CD8-positive, alpha-beta memory T cell (primary cell): ENCODE measurements at places on chromosomes 4 and X. TPM values are rescaled to one million over a fixed set of nuclear protein-coding genes. Genes with fewer than 3 reads are reported as not detected.

SH3TC1 gene
- total RNA-seq, result 7.5 TPM

ETDA gene
- not detected for total RNA-seq

PIR gene
- 1.9 TPM for total RNA-seq

SATL1 gene
- not detected for total RNA-seq

GRCh38 chr4:181819946-181820345 lies 423.3 kb upstream of the TENM3 start:
- no peak for DNase-seq

DNA sequence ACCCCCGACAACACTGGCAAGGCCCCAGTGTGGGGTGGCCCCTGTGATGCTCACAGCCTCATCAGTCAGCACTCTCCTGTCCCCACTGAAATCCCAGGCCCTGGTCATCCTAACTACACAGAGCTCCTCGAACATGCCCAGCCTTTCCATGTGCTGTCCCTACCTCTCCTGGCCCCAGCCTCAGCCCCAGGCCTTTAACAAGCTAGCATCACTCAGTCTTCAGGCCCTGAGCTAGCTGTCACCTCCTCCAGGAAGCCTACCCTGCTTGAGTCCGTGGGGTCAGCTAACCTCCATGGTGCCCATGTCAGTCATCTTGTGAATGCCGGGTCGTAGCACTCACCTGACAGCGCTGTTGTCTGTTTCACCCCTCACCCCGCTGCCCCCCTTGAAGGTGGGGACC lies 25.6 kb upstream of the C4orf50 start:
- DNase-seq, result no peak

DNA sequence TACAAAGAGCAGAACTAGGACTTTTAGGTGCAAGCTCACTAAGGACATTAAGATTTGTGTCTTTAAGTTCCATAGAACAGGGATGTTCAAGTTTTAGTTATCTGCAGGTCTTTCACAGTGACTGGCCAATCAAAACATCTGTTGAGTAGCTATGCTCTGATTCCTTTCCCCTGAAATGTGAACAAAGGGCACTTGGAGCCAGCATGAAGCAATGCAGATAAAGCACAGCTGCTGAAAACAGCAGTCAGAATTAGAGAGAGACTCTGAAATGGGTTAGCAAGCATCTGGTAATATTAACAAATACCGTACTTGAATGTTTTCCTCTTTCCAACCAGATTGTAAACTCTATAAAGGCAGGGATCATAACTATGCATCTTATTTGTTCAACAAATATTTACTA lies 276.9 kb downstream of the RAB28 start:
- DNase-seq, result no peak

DNA sequence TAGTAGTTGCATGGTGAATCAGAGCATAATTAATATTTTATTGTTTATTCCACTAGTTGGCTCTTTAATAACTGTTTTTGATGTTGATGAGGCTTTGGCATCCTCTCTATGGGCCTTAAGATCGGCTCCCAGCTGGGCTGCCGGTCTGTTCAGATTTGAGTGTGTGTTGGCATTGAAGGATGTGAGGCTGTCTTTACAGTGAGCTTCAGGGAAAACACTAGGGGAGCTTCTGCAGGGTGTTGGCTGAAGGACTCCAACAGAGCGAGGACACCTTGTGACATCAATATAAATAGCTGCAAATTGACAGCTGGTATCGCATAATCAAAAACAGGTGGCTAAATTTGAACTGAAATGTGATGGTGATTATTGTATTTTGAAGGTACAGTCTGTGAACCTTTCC lies 322.0 kb downstream of the FSTL5 start:
- no peak for DNase-seq

GRCh38 chrX:30920271-30920670 lies 31.2 kb upstream of the TAB3 start:
- DNase-seq, result no peak

DNA sequence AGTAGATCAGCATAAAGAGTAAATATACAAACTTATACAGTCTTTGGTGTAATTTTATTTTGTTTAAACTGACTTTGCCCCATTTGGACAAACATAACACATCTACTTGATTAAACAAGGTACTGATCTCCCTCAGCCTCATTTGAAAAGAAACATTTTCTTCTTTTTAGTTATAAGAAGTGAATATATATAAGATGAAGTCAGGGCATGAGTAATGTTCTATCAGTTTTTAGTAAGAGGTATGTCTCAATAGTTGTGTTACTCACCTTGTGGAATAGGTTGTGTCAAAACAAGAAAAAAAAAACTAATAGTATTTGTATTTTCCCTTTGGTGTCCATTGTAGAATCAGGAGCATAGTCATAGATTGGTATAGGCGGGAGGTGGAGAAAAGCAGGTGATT lies 327.4 kb downstream of the RPA4 start:
- no peak for DNase-seq

- no peak for DNase-seq
These were observed 3.1 kb downstream of the DUSP9 start for GRCh38 chrX:153649915-153650782.

DNA sequence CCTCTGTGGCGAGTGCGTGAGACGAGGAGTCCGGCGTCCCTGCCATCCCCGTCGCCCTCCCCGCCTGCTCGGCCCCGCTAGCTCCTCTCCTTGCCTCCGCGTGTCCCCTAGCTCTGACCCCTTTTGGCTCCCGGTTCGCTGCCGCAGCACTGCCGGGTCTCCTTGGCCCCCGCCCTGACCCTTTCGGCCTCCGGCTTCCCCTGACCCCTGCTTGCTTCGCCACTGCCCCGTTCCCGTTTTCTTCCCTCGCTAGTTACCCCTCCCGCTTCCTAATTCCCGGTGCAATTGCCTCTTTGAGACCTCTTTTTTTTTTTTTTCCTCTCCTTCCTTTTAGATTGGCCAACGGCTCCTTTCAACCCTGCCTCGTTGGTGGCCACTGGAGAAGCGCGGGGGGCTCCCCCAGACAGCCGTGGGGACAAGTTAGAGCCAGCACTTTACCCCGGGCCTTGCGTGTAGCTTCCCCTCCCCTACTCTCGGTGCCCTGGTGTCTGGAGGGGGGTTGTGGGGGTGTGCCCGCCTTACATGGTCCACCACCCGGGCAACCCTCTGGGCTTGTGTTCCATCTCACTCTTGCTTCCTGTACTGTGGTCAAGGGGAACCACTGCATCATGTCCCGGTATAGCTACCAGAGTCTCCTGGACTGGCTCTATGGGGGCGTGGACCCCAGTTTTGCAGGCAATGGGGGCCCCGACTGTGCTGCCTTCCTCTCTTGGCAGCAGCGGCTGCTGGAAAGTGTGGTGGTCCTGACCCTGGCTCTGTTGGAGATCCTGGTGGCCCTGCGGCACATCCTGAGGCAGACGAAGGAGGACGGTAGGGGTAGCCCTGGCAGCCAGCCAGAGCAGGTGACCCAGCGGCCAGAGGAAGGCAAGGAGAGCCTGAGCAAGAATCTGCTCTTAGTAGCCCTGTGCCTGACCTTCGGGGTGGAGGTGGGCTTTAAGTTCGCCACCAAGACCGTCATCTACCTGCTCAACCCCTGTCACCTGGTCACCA lies 548 bp downstream of the TMEM164 start:
- DNase-seq, result no peak

DNA sequence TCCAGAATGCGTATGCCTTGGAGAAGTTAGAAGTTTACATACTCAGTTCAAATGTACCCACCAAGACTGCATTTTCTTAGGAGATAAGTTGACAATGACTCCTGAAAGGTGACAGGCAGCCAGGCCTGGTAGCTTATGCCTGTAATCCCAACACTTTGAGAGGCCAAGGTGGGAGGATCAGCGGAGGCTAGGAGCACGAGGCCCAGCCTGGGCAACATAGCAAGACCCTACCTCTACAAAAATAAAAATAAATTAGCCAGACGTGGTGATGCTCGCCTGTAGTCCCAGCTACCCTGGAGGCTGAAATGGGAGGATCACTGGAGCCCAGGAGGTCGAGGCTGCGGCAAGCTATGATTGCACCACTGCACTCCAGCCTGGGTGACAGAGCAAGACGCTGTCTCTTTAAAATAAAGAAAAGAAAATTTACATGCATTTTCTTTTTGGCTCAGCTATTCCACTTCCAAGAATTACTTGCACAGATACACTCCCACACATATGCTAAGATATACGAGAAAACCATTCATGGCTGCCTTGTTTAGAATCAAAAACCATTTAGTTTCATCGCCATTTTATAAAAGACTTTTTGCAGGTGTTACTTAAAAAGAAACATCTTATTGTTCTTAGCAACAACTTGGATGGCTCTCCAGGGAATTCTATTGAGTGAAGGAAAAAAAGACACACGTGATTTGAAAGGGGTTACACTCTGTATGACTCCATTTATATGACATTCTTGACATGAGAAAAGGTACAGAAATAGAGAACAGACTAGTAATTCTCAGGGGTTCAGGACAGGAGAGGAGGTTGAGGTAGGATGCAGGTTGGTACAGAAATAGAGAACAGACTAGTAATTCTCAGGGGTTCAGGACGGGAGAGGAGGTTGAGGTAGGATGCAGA lies 66.3 kb downstream of the DHRSX start:
- DNase-seq, result no peak

GRCh38 chrX:7025471-7025870 lies 122.0 kb upstream of the STS start:
- no peak for DNase-seq

- no peak for DNase-seq
These were observed 141.0 kb downstream of the PJA1 start for GRCh38 chrX:69024161-69024736.

DNA sequence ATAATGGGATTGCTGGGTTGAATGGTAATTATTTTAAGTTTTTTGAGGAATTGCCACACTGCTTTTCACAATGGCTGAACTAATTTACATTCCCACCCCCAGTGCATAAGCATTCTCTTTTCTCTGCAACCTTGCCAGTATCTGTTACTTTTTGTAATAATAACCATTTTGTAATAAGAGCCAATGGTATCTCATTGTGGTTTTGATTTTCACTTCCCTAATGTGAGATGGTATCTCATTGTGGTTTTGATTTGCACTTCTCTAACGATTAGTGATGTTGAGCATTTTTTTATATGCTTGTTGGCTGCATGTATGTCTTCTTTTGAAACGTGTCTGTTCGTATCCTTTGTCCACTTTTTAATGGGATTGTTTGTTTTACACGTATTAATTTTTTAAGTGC lies 213.1 kb upstream of the HDX start:
- DNase-seq, result no peak

GRCh38 chrX:45632506-45632905 lies 431.8 kb upstream of the DIPK2B start:
- DNase-seq, result no peak

DNA sequence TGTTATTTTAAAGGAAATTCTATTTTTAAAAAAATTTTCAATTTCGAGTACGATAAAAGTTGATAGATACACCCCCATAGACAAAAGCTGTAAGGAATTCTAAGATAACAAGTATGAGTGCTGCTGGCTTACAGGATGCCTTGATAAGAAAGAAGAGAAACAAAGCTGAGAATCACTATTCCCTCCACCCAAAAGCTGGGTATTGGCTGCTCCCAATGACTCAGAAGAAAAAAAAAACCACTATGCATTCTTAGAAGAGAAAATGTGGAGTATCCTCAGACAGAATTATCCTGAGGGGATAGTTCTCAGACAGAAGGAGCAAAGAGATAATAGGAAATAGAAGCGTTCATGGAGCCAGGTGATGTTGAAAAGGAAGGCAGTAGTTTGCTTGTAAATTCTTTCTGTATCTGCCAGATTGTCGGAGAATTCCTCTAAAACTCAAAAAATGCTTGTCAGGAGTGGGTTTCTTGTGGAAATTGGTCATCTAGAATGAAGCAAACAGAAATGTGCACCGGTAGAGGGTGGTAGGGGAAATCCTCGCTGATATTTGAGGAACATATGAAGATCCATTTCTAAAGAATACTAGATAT lies 217.5 kb upstream of the ADAMTS3 start:
- DNase-seq, result no peak

DNA sequence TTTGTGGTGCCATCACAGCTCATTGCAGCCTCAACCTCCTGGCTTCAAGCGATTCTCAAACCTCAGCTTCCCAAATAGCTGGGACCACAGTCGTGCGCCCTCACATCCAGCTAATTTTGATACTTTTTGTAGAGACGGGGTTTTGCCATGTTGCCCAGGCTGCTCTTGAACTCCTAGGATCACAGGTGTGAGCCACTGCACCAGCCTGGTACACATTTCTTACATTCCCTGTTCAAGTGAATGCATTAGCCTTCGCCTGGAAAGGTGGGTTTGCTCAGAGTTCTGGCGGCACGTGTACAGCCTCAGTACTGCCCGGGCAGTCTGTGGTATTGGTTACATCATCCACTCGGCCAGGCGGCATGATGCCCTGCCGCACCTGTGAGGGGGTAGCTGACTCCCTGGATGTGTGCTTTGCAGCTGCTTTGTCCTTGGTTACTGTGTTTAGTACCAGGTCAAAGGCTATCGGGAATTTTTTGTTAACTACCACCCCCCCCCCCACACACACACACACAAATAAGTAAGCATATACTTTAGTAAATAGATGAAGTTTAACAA lies 57.1 kb downstream of the TNIP2 start:
- no peak for DNase-seq

DNA sequence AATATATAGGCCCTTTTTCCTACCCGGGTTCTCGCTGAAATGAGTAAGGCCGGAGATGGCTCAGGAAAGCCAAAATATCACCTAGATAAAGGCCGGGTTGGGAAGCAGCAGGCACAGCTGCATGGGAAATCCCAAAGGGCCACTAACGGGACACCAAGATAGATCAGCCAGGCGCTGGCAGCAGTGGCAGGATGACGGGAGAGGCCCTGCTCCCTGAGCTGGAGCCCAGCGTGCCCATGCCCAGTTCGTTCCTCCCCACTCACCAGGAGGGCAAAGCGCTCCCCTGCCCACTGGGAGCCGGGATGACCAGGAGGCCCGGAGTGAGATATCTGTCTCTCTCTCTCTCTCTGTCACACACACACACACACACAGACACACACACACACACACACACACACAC lies 109.8 kb downstream of the DCTD start:
- no peak for DNase-seq

DNA sequence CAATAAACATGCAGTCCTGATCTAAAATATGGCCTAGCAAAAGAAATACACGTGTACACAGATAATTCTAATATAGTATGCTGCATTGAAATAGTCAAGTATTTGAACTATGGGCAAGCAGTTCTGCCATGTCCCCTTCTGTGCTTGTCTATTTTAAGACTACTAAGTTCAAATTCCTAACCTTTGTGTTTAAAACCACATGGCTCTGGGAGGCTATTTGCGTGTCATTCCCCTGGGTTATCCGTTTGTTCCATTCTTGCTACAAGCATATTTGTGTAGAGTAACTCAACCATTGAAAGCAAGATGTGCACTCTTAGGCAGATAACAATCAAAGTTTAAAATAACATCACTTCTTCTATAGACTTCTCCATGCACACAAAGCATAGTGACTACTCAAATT lies 25.4 kb upstream of the TBC1D1 start:
- no peak for DNase-seq

DNA sequence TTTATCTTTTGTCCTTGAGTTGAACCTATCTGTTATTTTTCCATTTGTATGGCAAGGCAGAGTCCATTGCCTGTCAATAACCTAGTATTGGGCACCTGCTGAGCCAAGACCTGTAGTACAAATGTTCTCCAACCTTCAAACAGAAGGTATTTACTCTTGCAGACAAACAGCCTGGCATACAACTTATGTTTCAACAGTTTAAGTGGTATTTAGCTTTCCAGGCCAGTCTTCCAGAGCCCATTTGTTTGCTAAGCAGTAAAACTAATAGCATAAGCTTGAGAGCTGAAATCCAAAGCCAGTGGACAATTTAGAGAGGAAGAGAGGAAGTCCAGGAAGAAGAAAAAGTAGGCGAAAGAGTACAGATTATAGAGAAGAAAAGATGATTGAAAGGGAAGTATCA lies 979.3 kb downstream of the GLUD2 start:
- no peak for DNase-seq
